ENCODE measurements at places on chromosomes 2 and 18.

DNA sequence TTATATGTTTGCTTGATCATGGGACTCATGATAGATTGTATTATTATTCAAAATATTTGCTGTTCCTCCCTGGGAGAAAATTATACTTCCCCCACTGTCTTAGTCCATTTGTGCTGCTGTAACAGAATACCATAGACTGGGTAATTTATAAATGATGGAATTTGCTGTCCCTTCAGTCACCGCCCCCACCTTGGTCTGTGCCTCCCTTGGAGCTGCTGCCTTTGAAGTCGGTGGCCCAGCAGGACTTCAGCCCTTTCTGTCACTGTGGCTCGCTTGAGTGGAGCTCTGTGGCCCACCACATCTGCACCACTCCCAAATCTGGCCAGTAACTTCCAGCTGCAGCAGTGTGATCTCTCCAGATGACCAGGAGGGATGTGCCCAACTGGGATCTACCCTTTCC, 200.8 kb downstream of the AGPS start:
- no peak for DNase-seq

- DNase-seq: no peak
These were observed 244.2 kb upstream of the RGPD4 start for GRCh38 chr2:107582487-107582886.

DNA sequence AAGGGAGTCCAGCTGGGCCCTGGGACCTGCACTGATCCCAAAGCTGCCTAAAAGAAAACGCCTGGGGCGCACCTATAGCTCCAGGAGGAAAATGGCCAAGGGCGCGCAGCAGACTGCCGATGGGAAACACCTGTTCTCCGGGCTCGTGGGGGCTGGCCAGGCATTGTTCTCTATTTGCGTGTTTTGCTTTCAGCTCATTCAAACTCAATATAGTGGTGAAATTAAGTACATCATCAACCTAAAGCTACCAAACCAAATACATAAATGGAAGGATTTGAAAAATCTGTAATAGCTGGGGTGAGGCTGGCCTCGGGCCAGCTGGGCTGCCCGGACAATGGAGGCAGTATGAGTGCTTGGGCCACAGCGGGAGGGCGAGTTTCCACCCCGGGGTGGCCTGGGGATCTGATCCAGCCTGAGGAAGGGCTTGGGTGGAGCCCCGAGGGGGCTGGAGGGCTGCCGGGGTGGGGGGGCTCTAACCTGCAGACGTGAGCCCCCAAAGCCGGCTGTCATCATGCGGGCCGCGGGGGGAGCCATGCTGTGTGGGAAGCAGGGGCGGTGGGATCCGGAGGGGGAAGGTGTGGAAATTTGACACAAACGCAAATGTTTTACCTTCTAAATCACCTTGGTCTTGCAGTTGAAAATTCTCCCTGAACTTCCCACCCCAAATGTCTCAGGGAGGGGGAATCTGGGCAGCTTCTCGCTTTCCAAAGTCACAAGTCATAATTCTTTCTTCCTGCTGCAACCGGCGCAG, 77.6 kb downstream of the ASB1 start:
- DNase-seq: no peak

GRCh38 chr2:73215254-73215653, 1.2 kb downstream of the SMYD5 start:
- DNase-seq: no peak

DNA sequence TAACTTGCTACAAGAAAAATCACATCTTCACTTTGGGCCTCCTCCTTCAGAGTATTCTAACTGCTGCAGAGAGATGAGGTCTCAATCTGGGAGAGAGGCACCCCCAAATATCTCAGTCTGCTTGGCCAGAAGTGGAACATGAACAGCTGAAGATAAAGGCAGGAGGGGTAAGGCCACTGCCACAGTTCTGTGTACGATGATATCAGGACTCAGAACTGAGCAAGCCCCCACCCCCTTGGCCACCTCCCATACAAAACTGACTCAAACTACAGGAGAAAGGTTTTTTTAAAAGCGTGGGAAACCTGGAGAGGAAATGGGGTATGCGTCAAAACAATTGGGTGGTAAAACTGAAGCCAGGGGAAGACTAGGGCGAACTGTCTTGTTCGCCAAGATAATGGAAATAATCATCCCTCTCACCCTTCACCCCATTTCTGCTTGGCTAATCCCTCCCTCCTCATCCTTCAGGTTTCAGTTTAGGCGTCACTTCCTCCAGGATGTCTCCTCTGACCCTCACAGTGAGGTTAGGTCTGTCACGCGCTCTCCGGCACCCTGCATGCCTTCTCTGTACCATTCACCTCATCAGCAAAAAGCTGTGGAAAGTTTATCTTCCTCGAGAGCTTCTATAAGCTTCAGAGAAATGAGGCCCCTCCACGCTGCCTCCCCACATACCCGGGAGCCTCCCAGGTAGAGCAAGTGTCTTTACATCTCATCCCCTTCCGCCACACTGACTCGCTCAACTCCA, 64.4 kb downstream of the SFXN5 start:
- no peak for DNase-seq

GRCh38 chr2:208179028-208179609, 10.7 kb downstream of the C2orf80 start:
- DNase-seq: no peak

DNA sequence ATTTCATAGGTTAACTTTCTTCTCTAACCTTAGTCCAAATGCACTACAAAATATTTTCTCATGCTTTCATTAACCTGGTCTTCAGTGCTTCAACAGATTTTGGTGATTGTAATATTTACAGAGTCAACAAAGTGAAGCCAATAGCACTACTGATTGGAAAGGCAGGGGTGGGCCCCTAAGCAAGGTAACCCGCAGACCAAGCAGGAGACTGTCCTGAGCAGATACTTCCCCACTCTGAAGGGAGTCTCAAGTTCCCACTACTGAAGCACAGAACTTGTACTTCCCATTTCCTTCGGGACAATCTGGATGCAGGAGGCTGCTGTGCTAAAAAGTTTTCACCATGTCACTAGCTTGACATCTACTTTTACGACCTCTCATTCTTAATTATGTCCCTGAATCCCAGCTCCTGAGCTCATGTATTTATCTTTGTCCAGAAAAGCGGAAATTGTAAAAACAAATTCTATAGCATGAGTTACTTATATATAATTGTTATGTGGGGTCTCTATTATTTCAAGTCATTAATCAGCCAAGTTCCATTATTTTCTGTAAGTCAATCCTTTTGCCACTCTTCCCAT, 311.6 kb upstream of the REV1 start:
- DNase-seq: no peak
